ENCODE measurements at places on chromosomes 12 and 14.

GRCh38 chr14:58746261-58746660, 108.5 kb downstream of the DACT1 start:
- DNase-seq: no peak

GRCh38 chr14:23827100-23827892, 126.3 kb upstream of the DHRS4 start:
- DNase-seq: no peak

- DNase-seq: no peak
These were observed 159.8 kb upstream of the DAAM1 start for GRCh38 chr14:59028476-59029202.

GRCh38 chr12:62744551-62744950, 190.4 kb downstream of the PPM1H start:
- no peak for DNase-seq

DNA sequence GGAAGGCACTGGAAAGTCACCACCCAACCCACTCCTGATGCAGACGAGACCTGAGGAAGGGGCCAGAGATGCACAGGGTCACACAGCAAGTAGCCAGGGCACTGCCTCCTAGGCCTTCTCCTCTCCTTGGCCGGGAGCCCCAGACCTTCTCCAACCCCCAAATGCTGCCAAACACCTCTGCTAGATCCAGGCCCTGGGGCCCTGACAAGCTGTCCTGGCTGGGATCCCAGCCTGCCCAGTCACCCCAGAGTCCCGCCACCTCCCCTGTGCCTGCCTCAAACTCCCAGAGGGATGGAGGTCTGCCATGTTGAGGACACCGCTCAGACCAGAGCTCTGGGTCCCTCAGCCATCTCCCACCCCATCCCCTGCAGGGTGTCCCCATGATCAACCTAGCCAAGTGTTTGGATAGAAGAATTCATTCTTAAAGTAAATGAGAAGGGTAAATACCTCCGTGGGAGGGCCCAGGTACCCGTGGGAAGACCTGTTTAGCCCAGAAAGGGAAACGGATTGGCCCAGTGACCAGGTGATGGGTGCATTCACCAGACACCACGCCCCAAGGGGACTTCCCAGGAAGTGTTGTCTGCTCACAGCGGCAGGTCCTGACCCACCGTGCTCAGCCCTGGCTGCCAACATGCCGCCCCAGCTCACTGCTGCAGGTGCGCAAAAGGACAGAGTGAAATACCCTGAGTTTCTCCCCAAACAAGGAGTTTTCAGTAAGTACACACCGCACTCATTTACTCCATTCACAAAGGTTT, 4.6 kb upstream of the DIO3 start:
- no peak for DNase-seq

DNA sequence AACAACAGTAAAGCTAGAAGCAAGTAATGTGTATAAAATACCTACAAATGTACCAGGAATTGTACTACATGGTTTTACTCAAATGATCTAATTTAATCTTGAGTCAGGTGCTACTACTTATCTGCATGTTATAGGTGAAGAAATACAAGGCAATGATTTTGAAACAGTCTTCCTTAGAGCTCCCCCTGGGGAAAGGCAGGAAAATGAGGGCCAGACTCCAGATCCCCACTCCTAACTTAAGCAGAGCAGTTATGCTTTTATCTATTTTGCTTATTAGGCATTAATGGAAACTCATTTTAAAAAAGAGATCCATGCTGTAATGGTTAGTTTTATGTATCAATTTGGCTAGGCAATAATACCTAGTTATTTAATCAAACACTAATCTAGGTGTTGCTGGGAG, 109.3 kb upstream of the CPSF6 start:
- DNase-seq: no peak

DNA sequence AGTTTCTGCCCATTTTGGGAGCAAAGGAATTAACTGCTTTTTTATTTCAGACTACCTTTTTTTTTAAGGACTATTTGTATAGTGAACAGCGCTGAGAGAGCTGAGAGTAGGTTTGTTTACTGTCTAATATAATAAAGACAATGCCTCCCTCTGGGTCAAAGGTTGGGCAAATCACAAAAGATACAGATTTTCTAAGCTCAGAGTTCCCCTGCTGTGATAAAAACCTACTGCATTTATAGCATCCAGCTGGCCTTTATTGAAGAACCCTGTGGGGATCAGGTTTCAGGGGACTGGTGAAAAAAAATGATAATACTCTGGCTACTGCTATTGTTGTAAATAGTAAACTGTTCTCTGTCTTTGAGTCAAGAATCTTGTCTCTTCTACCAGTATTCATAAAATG, 28.7 kb downstream of the CCDC59 start:
- DNase-seq: no peak

GRCh38 chr12:92431146-92431545, 271.6 kb upstream of the PLEKHG7 start:
- DNase-seq: peak; percentile 11
